ENCODE measurements at places on chromosomes 12 and 14.

GRCh38 chr12:57591782-57592325 is 862 bp downstream of the PIP4K2C start:
- DNase-seq: no peak

- no peak for DNase-seq
Observed at GRCh38 chr12:105267711-105268110, 31.7 kb upstream of the APPL2 start.

GRCh38 chr14:21090194-21090939 is 8.1 kb downstream of the ZNF219 start:
- no peak for DNase-seq

DNA sequence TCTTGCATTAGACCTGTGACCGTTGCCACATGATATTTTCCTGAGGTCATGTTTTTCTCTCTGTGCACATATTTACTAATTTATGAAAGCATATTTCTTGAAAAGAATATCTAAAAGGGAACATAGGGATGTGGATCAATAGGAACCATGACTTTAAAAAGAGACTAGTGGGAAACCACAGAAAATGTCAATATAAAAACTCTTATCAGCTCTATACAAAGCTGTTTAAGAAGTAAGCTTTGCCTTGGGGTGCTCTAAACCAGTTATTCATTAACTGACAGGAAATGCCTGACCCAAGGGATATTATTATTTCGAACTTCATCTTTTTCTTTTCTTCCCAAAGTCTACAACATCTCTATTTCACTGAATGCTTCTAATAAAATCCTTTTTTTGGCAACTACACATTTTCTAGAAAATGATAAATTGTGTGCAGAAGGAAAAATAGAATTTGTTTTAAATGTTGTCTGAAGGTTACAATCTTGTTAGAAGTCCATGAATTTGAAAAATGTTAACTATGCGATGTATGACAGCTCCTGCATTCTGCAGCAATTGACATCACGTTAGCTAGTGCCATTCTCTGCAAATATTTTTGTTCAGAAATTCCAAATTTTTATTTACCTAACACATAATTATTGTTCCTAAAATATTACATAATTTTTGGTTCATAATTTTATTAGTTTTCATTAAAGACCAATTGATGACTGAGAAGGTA is 345.0 kb downstream of the SLC16A7 start:
- no peak for DNase-seq

GRCh38 chr14:55107766-55108554 is 21.1 kb upstream of the LGALS3 start:
- peak; percentile 91 for DNase-seq

DNA sequence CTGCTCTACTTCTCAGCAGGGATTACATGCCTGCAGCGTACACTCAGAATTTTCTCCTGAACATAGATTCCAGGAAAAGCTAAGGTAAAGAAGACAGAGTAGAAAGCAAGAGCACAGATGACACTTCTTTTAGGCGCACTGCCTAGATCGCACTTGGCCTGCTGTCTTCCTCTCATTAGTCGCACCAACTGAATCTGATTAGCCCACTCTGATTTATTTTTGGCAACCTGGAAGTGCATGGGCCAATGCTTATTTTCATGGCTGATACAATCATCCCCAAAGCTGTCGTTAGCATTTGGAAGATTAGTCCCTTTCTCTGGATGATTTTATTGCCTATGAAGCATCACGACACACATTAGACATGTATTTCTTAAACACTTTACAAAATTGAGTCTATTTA is 152.5 kb downstream of the PTPRO start:
- no peak for DNase-seq

DNA sequence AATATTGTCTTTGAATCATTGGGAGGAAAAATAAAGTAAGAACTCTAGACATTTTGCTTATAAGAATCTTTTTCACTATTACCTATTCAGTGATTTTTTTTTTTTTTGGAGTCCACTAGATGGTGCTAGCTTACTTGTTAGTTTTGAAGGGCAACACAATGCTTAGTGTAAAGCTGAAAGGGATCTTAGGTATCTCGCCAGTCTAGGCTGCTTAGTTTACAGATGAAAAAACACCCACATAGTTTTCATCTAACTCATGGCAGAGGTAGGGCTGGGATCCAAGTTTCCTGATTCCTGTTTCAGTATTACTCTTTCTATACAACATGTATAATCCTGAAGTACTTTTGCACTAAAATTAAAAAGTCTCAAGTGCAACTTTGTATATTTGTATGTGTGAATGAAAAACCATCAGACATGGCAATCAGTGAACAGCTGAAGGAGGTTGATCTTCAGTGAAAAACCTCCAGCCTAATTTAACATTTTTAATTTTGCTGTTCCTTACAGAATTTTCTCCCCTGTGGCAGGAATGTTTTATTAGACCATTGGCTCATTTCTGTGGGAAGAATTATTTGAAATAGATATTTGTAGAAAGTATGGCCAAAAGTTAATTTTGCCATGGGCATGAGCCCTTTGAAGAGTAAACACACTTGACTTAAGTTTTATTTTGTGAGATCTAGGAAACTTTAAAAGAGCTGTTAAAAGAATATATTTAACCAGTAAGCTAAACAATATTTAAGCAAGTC is 40.7 kb downstream of the LRRIQ1 start:
- peak; percentile 91 for DNase-seq

DNA sequence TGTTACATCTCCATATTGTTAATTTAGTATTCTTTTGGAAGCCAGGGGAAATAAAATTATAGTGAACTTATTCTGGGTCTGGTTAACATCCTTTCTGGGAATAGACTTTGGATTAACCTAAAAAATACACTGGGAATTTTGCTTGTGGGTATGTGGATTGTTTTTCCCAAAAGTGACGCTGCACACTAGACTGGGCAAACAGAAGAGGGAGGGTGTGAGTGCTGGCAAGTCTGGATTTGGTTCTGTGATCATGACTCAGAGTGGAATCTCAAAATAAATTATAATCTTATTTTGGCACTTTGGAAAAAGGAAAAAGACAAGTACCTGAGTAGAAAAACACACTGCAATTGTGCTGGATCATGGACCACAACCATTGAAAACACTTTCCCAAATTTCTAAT is 15.2 kb upstream of the LUM start:
- DNase-seq: no peak

GRCh38 chr14:61145903-61146481 is 135.1 kb downstream of the TMEM30B start:
- DNase-seq: no peak

- no peak for DNase-seq
Observed at GRCh38 chr12:50032854-50033581, 7.7 kb upstream of the RACGAP1 start.

- DNase-seq: peak; percentile 27
Observed at GRCh38 chr14:67636361-67636919, 16.7 kb downstream of the ARG2 start.

GRCh38 chr12:95395696-95396095 is 78.3 kb upstream of the METAP2 start:
- DNase-seq: no peak

GRCh38 chr12:106118-106591 is 39.6 kb downstream of the IQSEC3 start:
- DNase-seq: peak; percentile 12

DNA sequence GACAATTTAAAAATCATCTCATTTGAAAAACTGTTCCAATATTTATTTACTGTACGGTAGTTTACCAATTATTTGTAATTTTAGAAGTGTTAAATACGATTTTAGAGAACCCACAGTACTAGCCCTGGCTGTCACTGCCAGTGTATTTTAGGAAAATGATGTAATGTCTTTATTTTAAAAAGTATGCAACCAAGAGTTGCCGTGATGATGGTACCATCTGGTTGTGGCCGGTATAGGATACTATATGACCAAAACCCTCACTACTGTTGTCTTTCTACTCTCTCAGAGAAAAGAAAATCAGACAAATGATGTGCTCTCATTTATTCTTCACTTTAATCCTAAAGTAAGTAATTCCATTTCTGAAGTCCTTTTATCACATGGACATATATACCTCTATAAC is 395.0 kb downstream of the FOXG1 start:
- DNase-seq: no peak

GRCh38 chr12:102438047-102438826 is 42.1 kb downstream of the IGF1 start:
- DNase-seq: no peak

DNA sequence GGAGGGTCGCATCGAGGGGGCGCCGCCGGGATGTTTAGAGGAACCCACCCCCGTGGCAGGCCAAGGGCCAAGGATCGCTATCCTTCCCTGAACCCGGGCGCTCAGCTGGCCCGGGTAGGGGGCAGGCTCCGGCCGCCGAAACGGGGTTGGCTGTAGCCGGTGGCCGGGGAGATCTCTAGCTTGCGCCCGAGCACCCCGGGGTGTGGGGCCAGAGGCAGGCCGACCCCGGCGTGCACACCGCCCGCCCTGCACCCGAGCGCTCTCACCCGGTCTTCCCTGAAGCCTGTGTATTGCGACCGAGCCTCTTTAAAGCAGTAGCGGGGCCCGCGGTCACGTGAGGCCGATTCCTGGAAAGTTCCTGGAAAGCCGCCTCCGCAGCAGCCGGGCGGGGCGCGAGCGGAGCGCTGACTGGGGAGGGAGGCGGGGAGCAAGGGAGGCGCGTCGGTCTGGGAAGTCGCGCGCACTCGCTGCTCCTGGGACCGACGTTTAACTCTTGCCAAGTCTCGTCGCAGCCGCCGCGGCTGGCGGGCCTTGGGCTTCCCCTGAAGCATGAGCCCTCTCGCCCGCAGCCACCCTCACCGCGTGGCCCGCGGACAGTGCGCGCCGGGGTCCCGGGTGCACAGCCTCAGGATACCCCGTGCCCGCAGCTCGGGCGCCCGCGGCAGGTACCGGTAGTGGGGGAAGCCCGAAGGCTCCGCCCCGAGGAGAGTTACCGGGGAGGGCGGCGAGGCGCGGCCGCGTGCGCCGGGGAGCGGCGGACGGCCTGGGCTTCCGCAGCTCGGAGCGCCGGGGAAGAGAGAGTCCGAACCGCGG is 1.7 kb upstream of the SOCS2 start:
- DNase-seq: peak; percentile 94

- no peak for DNase-seq
Observed at GRCh38 chr14:33357225-33358010, 418.7 kb downstream of the NPAS3 start.

DNA sequence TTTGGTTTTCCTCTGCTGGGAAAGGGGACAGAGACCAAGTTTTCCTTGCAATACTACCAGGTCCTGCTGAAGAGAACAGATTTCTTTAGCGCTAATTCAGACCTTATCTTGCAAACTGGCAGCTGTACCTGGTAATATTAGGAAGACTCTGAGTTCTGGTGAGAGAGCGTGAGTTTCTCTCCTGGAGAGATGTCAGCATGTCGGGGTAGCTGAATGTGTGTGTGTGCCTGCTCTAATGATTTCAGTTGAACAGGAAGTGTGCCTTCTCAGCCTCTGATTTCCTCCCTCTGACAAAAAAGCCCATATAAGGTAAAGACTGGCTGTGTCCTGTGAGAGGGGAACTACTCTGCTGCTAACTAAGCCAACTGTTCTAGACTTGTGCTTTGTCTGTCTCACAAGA is 10.3 kb upstream of the ERP27 start:
- DNase-seq: peak; percentile 45
